ENCODE measurements at places on chromosomes 7 and 10.

- no peak for DNase-seq
These were observed 45.6 kb upstream of the TAS2R16 start for GRCh38 chr7:123041101-123041500.

- no peak for DNase-seq
These were observed 73.5 kb downstream of the CRPPA start for GRCh38 chr7:16347827-16348192.

- no peak for DNase-seq
These were observed 619.5 kb upstream of the SEMA3D start for GRCh38 chr7:85806321-85806720.

- DNase-seq: no peak
These were observed 12.8 kb downstream of the SUGCT start for GRCh38 chr7:40147371-40148246.

- DNase-seq: no peak
These were observed 44.8 kb upstream of the KMT2E start for GRCh38 chr7:104969183-104969582.

DNA sequence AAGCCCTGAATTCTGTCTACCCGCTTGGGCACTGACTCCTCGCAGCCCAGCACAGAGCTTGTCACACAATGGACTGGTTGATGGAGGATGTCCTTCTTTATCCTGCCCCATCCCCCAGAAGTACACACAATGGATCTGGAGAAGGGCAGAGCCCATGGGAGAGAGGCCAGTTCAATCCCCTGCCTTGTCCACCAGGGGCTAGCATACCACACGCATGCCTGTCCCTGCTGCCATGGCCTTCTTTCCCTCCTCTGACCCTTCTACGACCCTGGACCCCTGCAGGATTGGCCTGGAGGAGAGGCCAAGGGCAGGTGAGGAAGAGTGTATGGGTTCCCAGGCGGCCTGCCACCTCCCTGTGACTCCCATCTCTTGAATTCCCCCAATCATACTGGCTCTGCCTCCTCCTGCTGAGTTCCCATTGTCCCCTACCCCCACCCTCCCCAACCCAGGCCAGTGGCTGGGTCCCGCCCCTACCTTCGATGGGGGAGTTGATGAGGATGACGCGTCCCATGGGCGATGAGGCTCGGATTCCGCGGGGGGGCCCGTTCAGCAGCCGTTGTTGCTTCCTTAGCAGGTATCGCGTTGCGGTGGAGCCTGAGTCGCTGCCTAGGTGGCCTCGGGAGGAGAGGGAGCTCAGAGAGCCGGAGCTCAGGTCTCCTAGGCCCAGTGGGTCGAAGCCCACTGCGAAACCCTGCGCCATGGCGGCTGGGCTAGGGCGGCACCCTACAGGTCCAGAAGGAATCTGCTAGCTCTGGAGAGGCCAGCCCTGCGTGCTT, 1.2 kb downstream of the PDZD7 start:
- DNase-seq: no peak

DNA sequence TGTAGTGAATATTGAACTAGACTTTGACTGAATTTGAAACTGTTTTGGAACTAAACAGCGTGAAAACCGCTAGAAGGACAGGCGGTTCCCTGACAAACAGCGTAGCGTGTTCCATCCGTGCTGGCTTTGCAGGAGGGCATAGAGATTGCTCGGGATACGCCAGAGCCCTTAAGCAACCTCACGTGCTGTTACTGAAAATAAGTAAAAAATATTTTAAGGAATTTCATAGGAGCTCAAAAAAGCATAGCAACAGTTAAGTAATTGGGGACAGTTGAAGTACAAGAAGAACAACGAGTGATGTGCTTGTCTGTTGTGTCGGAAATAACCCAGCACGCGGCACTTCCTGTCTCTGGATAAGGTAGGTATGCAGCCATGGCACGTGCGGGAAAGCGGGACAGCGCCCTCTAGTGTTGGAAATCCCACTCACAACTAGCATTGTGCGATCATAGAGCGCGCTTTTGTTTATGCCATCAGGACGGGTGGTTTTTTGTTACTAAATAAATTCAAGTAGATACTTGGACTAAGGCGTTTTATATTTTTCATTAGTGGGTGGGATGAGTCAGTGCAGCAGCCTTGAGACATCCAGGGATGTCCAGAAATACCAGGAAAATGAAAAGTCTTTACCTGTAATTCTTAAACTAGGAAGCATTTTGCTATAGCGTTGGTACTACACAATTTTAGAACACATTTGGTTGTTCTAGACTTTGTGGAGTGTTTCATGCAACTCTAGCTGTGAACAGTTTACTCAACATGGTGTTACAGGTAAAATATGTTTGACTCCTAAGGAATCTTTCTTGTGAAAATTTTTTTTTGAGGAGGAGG, 50.4 kb downstream of the DNAJB6 start:
- DNase-seq: no peak

DNA sequence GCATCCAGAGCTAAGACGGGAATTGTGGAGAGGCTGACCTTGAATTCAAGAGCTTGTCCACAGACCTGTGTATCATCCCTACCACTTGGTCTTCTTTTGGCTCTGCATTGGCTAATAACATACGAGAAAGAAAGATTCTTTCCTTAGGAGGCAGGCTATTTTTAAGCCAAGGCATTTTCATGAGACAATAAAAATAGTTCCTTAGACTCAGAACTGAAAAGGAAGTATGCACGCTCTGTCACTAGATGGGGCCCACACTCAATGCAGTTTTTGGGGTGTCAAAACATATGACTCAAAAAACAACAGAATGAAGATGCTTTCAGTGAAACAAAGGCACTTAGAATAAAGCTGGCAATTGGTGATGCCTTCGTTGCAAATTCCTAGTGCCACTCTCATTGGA, 265.9 kb upstream of the DGKB start:
- DNase-seq: no peak

DNA sequence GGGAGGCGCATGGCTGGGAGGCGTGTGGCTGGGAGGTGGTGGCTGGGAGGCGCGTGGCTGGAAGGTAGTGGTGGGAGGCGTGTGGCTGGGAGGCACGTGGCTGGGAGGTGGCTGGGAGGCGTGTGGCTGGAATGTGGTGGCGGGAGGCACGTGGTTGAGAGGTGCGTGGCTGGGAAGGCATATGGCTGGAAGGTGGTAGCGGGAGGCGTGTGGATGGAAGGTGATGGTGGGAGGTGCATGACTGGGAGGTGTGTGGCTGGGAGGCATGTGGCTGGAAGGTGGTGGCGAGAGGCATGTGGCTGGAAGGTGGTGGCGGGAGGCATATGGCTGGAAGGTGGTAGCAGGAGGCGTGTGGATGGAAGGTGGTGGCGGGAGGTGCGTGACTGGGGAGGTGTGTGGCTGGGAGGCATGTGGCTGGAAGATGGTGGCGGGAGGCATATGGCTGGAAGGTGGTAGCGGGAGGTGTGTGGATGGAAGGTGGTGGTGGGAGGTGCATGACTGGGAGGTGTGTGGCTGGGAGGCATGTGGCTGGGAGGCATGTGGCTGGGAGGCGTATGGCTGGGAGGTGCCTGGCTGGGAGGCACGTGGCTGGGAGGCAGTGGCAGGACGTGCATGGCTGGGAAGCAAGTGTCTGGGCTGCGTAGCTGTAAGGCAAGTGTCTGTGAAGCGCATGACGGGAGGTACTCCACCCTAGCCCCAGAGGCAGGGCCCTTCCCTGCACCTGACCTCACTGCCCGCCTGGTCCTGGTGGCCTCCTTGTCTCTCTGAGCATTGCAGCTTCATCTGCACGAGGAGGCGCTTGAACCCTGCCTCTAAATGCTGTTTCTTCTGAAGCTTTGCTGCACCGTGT, 35.1 kb downstream of the FOXK1 start:
- no peak for DNase-seq

GRCh38 chr7:116578526-116578925, 53.7 kb downstream of the CAV1 start:
- no peak for DNase-seq

- DNase-seq: no peak
These were observed 29.0 kb downstream of the TIMM23 start for GRCh38 chr10:46001187-46001756.

DNA sequence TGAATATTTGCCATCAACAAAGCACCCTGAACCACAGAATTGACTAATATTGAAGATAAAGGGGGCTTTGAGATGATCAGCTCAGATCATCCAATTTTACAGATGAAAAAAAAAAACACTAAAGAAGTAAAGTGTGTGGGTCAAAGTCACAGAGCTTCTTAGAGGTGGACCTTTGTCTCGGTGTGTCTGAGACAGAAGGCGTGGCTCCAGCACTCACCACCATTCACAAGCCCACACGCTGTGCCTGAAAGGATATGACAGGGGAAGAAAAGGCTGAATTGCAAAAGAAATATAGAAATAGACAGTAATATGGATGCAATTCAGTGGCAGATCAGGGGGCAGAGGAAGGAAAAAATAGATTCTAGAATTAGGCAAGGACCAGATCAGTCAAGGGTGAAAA, 114.9 kb upstream of the PLXNA4 start:
- no peak for DNase-seq

DNA sequence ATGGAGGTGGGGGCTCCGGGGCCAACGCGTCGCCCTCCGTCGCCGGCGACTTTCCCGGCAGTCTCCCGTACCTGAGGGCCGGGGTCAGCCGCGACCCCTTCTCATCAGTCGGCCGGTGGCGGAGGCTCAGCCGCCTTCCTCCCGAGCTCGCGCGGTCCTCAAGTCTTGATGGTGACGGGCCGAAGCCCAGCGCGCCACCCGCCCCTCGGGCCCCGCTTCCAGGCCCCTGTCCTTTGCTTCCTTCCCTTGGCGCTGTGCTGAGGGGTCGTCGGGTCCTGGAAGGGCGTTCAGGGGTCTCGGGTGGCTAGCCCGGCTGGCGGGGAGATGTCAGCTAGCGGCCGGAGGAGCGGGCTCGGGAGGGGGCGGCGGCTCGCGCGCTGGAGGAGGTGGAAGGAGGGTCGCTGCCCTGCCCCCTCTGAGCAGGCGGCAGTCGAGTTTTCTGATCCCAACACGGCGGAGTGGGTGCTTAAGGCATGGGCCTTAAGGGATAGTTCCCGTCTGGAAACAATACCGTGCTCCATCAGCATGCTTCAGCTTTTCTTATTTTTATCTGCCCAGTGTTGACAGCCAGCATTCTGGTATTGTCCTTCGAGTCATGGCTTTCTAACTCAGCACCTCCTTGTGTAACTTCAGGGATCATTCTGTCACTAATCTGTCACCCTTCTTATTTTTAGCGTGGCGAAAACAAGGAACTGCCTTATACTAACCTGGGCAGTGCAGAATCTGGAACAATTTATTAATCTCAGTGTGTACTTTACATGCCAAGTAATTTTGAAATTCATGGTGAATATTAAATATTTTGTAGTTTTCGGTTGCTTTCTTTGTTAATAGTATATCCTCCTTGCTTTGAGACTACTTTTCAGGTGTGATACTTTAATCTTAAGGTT, 748 bp downstream of the PHTF2 start:
- DNase-seq: peak; percentile 34
